EL (cell line): ENCODE measurements at places on chromosomes 16 and 17.

DNA sequence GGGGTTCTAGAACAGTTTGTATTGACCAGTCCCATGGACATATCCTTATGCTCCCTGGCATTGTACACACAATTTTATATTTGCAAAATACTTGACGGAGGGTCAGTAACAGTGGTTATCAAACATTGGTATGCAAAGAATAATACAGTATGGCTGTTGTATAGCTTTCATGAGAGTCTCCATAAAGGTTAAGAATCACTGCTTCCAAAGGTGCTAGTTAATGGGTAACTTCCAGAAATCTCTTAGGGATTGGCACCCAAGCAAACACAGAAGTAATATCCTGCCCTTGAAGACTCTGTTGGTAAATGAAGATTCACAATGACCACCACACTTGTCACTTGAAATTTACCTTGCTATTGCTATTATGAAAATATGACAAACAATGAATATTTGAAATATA is 239.2 kb downstream of the ZFHX3 start:
- DNase-seq, result no peak

- DNase-seq, result peak; percentile 12
Observed at GRCh38 chr16:84284154-84284722, 10.4 kb upstream of the WFDC1 start.

- DNase-seq, result peak; percentile 85
Observed at GRCh38 chr16:64892835-64893785, 228.8 kb downstream of the CDH11 start.

DNA sequence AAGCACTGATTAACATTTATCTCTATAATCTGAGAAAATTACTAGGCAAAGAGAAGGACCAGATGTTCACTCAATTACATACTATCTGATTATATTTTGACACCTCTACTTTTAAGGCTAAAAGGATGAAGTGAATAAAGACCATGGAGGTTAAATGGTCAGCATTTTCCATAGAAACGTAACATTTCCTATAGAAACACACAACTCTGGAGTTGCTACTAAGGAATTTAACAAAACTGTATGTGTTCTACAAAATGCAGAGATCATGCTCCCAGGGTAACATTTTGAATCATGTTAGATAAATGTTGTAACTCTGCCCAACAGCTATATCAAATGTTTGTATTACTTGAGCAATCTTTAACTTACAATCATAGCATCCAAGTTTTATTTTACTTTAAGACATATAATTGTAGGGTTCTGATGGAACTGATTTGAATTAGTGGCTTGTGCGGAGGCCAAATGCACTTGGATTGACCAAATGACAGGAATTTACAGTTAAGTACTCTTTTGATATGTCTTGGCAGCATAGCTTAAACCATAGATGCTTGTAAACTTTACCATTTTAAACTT is 97.7 kb downstream of the RPGRIP1L start:
- DNase-seq, result no peak

DNA sequence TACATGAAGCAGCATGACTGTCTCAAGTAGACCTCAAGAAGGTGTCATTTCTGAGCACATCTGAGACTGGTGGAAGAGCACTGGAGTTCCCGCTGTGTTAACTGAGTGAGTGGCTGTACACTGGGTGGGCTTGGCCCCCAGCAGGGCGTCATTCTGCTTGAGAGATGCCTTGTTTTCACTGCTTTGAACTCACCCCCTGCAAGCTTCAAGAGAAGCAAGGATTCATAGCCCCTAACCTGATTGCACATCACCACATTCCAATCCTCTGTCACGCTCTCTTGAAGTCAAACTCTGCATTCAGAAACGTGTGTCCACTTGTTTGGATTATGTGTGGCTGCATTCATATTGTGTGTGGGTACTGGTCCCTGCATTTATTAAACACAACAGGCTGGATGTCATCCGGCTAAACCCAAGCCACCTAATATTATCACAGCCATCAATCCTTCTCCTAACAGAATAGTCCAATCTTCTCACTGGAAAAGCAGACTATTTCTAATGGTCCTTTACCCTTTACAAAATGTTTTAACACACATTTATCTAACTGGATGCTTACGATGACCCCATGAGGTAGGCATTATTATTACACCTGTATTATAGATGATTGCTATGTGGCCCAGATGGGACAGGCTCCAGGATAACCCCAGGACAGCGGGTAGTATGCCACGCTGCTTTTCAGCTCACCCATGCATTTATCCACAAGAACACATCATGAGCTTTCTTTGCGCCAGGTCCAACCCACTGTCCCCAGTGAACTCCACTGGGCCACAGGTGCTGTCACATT is 76.3 kb downstream of the USP31 start:
- DNase-seq, result peak; percentile 60

GRCh38 chr17:7897773-7898172 is 9.2 kb downstream of the CHD3 start:
- DNase-seq, result peak; percentile 46

DNA sequence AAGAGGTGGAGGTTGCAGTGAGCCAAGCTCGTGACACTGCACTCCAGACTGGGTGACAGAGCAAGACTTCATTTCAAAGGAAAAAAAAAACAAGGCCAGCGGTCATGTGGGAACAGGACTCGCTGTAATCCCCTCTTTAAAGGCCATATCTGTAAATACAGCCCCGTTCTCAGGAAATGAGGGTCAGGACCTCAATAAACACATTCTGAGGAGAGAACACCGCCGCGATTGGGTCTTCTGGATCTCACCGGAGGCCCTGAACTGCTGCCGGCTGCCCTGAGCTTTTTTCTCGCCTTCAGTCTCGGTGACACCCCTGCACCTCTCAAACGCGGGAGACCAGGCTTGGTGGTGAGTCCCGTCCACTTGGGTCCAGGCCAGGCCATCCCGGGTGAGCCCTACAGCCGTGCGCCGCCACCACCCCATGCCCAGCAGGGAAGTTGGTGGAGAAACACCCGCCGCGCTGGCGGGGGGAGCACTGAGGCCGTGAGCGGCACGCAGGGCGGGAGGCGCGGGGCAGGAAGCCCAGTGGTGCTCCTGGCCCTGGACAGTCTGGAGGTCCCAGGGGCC is 28.4 kb downstream of the SLC25A10 start:
- DNase-seq, result no peak

GRCh38 chr17:74748279-74748528 is 224 bp upstream of the NHERF1 start:
- no peak for DNase-seq

DNA sequence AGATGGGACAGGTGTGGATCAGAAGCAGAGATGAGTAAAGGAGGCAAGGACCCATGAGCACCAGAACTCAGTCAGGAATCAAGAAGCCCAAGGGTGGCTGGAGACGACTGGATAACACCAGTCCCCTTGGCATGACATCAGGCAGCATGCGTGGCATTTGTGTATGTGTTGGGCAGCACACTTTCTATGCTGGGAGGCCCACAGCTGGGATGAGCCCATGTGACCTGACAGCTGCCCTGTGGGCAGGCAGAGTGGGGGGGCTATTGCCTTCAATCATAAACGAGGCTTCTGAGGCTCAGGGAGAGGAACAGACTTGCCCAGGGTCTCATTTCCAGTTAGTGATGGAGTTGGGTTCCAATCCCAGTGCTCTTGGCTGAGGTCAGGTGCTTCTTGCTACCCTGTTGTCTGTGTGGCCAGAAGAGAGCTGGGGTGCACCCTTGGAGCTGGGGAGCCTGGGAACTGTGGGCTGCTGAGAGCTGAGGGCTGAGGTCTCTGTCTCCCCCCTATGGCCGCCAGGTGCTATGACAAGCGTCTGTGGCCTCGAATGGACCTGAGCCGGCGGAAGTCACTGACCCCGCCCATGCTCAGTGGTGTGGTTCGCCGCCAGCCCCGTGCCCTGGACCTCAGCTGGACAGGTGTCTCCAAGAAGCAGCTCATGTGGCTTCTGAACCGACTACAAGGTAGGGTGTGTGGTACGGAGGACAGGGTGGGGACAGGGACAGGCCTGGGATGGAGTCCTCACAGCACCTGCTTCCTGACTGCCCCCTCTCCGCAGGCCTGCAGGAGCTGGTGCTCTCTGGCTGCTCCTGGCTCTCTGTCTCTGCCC is 7.1 kb upstream of the ORAI3 start:
- peak; percentile 74 for DNase-seq

DNA sequence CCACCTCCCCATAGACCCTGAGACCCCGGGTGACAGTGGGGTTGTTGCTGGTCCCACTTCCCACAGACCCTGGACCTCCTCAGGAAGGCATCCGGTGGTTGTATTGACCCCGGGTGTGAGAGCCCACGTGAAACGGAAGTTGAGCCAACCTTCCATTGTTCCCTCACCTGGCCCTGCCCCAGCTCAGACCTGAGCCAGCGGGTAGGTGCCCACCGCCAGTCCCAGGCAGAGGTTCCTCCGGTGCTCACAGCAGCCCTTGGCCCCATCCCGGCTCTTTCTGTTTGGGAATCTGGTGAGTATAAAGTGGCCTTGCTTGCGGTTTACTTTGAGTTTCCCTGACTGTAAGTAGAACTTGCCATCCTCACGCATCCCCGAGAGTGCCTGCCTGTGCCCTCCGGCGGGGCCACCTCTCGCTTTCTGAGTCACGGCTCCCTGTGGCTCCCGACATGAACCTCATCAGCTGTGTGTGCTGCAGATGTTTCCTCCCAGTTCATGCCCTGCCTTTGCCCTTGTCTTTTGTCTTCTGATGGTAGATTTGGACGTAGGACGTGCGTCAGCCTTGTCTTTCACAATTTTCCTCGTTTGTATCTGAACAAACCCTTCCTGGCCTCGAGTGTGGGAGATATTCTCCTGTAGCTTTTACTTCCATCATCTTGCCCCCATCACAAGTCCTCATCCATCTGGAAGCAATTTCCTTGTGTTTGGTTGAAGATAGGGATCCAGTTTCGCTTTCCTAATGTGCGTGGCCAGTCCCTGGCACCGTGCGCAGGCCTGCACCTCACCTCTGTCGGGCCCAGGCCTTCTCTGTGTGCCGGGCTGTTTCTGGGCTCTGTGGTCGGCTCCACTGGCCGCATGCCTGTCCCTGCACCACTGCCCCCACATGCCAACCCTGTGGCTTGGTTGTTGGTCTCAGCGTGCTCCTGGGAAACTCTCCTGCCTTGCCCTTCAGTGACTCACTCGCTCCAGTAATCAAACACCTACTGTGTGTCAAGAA is 76.0 kb downstream of the METRNL start:
- DNase-seq, result peak; percentile 95

GRCh38 chr17:47821031-47821423 is 567 bp downstream of the OSBPL7 start:
- no peak for DNase-seq

DNA sequence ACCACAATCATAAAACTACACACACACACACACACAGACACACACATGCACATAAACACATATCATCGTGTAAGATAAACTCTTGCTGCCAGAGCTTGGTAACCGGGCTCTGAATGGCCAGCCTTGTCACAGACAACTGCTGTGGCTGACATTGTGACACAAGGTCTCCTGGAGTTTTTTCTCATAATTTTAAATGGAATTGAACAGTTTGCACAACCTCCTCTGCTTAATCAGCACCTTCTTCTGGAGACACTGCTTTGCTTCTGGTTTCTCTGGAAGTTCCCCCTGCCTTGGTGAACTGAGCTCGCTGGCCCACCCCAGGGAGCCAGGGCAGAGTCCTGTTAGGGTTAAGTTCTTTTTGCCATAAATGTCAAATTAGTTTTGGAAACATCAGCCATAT is 115.4 kb downstream of the UTP18 start:
- DNase-seq, result no peak

DNA sequence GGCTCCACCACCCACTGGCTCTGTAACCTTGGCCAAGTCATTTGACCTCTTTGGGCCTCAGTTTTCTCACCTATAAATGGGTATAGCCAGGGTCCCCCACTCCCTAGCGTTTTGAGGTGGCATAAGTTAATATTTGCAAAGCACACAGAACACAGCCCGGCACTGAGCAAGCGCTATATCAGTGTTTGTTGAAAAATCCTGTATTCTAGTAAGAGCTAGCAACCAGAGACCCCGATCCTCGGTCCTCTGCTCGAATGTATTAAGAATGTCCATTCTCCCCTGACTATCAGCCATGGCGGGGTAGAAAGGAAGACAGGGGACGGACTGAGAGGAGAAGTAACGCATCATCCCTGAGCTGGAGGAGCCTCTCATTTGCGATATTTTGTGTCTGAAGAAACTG is 131.2 kb downstream of the IRF8 start:
- no peak for DNase-seq

DNA sequence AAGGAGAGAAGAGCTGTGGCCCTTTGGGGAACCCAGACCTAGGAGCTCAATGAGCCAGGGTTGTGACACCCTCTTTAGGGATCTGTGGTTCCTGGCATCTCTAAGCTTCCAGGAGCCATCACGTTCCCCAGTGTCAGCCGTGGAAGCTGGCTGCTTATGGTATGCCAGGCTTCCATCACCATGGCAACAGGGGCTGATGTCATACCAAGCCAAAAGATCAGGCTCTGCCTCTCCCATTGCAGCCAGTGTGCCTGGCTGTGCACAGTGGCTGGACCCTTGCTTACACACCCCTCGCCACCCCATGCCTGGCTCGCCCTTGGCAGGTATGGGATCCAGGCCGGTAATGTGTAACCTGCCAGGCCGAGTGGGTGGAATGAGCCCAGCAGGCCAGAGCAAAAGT is 91.1 kb downstream of the SSH2 start:
- DNase-seq, result peak; percentile 58

DNA sequence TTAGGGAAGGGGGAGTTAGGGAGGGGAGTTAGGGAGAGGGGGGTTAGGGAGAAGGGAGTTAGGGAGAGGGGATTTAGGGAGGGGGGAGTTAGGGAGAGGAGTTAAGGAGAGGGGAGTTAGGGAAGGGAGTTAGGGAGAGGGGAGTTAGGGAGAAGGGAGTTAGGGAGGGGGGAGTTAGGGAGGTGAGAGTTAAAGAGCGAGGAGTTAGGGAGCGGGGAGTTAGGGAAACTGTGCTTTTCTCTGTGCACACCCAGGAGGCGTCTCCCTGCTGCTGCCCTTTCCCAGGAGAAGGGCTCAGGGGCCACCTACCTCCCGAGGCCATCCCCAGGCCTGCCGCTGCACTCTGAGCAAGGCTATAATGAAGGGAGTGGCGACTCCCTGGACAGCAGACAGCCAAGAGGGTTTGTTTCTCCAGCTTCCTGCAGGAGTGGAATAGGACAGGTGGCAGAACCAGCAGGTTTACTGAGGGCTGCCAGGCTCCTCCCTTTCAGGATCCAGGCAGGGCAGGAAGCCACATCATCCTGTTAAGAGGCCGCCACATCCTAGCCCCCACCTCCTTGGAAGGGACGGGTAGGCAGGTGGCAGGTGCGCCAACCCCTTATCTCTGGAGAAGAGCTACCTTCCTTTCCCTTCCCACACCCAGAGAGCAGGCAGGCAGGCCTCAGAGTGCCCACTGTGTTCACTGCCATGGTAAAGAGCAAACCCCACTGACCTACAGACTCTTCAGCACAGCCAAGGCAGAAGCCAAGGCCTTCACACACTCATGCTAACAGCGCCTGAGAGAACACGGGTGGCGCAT is 4.3 kb downstream of the CANT1 start:
- no peak for DNase-seq
